ENCODE measurements at places on chromosomes 1 and 21.

DNA sequence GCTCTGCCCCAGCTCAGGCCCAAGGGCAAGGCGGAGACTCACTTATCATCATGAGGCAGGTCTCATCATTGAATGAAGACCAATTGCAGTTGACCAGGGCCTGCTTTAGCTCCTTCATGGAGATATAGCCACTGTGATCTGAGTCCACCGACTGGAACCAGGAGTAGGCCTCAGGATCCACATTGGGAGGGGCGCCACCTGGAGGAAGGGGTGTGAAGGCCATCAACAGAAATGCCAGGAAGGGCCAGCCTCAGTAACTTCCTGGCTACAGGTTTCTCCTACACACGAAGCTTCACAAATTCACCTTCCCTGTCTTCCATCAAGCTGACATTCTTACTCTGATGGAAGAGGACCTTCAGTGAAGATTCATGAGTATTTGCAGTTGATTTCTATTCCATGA, 11.6 kb downstream of the PEF1 start:
- peak; percentile 46 for DNase-seq

DNA sequence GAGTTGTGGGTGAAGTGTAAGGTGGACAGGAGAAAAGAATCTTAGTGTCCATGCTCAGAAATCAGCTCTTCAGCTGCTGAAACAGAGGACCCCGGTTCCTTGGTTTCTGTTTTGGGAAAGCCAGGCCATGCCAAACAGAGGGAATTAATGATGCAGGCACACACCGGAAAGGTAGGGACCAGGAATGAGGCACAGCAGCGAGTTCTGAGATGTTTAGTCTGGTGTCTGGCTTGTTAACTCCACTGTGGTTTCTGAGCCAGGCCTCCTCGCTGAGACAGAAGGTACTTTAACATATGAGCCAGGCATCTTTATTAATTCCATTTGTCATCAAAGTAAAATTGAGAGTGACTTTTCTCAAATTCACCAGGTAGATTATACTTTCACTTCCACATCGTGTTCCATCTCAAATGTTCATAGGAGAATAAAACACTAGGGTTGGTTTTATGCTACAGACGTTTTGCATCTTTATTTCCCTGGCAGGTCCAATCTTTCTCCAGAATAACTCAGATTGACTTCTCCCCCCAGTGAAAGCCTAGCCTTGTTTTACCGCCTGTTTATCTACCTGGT, 23.5 kb downstream of the LRRC8D start:
- peak; percentile 43 for DNase-seq

GRCh38 chr1:93703643-93704042, 22.0 kb upstream of the BCAR3 start:
- no peak for DNase-seq

GRCh38 chr21:38136201-38136600, 120.6 kb upstream of the KCNJ15 start:
- no peak for DNase-seq

- no peak for DNase-seq
Observed at GRCh38 chr1:190067592-190067991, 410.1 kb downstream of the BRINP3 start.
